ENCODE measurements at places on chromosomes 16 and 17.
A peak's percentile ranks its signal among the peaks of the same experiment; 100 is the strongest.

DNA sequence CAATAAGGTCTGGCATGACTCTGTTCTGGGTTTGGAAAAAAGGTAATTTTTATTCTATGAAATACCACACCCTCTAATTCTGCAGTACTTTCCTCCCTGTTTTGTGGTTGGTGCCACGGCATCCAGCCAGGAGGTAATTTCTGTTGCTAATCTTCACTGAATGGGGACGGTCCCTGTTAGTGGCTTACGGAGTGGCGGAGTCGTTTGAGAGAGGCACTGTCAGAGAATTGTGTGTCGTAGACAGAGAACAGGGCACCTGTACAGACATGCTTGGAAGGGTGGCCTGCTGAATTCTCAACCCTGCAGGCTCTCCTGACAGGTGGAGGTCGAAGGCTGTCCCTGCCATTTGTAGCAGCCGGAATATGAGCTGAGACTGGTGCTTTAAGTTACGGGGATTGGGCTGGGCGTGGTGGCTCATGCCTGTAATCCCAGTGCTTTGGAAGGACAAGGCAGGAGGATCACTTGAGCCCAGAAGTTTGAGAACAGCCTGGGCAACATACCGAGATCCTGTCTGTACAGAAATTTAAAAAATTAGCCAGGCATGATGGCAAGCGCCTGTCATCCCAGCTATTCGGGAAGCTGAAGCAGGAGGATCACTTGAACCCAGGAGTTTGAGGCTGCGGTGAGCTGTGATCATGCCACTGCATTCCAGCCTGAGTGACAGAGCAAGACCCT, 33.2 kb downstream of the EEF2K start:
- DNase-seq = no peak

DNA sequence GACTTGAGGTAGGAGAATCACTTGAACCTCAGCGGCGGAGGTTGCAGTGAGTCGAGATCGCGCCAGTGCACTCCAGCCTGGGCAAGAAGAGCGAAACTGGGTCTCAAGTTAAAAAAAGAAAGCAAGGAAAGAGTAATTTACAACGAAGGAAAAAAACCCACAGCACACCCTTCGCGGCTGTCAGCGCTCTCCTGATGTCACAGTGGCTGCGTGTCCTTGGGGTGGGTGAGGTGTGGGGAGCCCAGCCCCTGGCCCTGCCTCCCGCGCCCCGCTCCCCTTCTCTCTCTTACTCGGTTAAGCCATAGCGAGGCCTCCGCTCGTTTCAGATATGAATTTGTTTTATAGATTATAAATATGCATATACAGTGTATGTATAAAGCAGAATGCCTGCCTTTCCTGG, 740 bp upstream of the JPT2 start:
- no peak for DNase-seq

GRCh38 chr16:64150193-64150592, 971.7 kb downstream of the CDH11 start:
- no peak for DNase-seq

GRCh38 chr16:12482455-12483220, 321.0 kb downstream of the CPPED1 start:
- DNase-seq = no peak

DNA sequence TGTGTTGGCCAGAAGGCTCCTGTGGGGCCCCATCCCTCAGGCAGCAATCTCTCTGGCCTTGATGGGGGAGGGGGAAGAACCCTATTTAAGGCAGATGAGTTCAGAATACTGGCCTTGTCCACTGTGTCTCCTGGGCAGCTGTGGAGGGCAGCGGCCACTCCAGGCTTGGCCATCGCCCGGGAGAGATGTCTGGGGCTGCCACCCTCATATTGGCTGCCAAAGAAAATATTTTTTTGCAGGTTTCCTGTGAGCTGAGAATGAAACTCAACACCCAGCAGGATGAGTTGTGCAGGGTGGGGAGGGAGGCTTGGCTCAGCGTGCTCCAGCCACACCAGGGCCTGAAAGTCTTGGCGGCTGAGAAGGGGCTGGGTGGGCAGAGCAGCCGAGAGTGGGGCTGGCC, 14.4 kb upstream of the TIMP2 start:
- DNase-seq = no peak

DNA sequence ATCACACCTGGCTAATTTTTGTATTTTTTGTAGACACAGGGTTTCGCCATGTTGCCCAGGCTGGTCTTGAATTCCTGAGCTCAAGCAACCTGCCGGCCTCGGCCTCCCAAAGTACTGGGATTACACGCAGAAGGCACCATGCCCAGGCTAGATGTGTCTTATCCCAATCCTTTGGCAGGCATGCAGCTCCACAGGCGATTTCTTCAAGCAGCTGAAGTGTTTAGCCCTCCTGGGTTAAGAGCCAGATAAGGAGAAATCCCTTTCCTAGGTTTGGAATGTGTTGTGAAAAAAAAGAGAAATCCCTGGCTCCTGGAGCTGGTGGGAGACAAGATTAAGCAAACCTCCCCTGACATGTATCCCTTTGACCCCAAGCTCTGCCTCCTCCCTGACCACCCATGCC, 2.1 kb upstream of the NHERF1 start:
- DNase-seq = no peak

DNA sequence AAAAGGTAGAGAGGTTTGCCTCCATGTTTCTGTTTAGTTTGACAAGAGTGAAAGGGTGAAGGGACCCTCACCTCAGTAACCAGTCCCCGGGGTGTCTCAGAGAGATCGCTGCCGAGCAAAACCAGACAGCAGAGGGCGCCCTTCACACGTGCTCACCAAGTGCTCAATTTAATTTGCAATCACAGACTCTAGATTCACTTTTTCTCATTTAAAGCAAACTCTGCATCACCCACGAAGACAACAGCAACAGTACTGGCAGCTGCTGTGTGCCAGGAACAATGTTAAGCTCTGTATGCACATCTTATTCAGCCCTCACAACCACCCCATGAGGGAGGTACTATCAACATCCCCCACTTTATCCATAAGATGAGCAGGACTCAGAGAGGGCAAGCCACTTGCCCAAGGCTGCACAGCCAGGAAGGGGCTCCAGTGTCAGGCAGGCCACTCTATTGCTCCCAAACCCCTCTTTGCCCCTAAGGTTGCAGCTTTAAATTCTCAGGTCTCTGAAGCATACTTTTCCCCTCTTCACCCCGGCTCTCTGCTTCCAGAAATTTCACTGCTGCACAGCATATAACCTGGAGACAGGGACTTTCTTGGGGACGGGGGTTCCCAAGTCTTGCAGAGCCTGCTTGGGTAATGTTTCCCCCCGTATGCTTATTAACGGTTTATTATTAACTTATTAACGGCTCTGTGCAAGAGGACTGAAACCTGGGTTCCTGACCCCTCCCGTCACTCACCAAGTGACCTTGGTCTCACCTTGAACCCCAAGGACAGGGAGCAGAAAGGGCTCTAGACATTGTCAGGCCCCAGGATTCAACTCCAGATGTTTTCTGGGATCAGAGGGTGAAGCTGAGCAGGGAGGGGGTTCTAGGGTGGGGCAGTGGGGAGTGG, 70.9 kb downstream of the CNGB1 start:
- DNase-seq = peak; percentile 58

- no peak for DNase-seq
These were observed 24.8 kb downstream of the HS3ST3A1 start for GRCh38 chr17:13576661-13577526.

DNA sequence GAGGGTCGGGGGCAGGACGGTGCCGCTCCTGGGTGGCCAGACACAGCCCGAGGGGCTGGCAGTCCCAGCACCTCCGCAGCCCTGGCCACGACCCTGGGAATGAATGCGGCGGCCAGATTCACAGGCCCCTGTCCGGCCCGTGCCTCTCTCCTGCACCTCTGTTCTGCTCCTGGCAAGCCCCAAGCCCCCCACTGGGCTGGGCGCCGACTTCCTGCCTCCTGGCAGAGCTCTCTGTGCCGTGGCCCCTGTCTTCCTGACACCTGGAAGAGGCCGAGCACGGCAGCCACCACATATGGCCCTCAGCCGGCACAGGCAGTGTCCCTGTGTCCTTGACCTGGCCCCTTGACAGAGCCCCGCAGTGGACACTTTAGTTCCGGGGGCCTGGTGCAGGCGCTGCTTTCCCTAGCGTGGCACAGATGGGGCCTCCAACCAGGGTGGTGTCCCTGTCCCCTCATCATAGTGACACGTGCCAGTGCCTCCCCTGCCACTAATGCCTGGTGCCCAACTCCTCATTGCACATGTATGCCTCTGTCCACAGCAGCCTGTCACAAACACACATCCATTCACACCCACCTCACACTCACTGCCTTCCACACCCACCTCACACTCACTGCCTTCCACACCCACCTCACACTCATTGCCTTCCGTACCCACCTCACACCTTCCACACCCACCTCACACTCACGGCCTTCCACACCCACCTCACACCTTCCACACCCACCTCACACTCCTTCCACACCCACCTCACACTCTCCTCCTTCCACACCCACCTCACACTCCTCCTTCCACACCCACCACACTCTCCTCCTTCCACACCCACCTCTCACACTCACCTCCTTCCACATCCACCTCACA, 110.6 kb upstream of the PLCG2 start:
- DNase-seq = no peak

DNA sequence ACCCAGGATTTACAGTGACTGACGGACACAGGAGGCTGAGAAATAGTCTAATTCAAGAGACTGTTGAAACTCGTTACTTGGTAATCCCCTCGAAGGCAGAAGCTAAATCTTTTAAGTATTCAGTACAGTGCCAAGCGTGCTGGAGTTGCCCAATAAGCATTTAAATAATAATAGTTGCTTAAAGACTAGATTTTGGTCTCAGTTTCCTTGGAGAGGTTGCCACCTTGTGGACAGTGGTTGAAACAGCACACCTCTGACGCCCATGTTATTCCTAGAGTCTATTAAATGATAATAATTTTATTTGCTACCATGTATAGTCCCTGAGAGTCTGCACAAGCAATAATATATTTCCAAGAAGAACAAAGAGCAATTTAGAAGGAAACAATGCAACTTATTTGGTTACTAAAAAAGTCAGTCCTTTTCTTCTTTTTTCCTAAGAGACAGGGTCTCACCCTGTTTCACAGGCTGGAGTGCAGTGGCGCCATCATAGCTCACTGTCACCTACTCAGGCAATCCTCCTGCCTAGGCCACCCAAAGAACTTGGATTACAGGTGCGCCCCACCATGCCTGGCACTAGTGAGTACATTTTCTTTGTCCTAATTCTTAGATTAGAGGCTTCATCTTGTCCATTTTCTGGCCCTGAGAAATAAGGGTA, 138.0 kb upstream of the NUDT7 start:
- DNase-seq = no peak

- DNase-seq = no peak
These were observed 16.9 kb downstream of the GRB2 start for GRCh38 chr17:75388476-75389030.

DNA sequence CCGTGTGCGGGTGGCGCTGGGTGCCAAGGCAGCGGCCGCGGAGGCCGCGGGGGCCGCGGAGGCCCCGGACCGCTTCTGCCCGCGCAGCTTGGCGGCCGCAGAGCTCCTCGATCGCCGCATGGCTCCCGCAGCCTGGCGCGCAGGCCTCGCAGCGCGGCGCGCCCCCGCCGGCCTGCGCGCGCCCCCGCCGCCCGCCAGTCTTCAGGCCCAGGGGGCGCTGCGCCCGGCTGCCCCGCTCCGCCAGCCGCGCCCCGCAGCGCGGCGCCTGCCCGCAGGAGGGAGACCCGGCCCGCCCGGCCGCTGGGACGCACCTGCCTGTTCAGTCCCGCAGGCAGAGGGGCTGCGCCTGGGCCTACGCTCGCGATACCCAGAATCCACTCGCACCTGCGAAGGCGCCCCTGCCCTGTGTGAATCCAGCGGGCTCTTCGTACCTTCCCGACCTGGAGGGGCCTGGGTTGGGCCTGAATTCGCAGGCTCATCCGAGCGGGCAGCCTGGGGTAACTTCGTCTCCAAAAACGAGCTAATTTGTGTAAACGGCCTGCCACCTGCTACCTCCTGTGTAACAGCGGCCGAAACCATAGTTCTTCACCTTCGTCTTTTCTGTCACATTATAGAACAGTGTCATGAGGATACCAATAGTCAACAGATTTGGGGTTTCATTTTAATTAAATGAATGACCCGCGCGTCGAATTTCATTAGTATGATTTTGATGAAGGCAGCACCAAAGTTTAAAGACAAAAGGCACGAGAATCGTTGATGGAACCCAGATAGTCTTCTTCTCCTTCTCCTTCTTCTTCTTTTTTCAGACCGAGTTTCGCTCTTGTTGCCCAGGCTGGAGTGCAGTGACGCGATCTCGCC, at the start of gene CENPV:
Gene CENPV (minus strand): TSS at position 153 of the 858 bp plus-strand sequence. CDS start 33 bp downstream, at position 120.
- DNase-seq = peak; percentile 42

- DNase-seq = no peak
These were observed 11.3 kb downstream of the KLHDC4 start for GRCh38 chr16:87754535-87754934.

DNA sequence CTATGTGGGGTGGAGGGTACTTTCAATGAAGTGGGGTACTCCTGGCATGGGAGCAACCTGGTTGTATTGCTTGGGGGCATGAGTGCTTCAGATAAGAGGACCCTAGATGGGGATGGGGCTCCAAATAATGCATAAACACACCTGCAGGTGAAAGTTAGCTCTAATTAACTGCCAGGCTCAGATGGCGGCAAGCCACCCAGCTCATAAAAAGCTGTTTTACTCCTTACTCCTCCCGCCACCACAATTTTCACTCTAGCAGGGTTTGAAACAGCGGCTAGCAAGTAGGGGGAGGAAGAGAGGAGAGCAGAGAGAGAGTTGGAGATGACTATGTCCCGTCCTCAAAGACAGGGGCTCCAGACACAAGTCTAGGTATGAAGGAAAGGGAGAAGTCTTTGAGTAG, 117.7 kb upstream of the WSCD1 start:
- DNase-seq = no peak

DNA sequence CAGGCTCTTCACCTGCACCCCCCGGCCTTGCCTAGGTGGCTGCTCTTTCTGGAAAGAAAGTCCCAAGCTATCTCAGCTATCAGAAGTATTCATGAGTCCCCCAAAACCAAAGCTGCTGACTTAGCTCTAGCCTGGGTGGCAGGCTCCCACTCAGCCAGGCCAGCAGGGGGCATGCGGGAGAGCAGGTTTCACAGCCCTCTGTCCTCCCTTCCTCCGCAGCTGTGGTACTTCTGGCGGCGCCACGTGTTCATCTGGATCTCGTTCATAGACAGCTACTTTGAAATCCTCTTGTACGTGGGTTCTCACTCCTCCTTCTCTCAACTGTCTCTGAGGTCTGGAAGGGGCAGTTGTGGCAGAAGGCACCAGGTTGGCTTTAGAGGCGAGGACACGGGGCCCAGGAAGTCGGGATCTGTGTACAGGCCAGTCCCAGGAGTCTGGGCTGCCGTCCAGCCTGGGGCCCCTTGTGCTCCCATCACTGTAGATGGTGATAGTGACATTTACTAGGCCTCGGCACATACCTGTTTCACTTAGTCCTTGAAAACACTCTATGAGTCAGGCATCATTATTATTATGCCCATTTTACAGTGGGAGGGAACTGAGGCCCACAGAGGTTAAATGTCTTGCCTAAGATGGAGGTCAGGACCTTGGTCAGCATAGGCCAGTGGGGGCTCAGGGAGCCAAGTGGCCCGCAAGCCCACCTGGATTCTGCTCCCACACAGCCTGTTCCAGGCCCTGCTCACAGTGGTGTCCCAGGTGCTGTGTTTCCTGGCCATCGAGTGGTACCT, 12.9 kb downstream of the TRPV2 start:
- DNase-seq = no peak

GRCh38 chr17:82050152-82050760, 1.4 kb downstream of the RFNG start:
- DNase-seq = no peak

GRCh38 chr16:30166202-30166902, 17.1 kb upstream of the CORO1A start:
- no peak for DNase-seq

Measured in stimulated activated CD8-positive, alpha-beta memory T cell treated with anti-CD3 and anti-CD28 coated beads, Interleukin-2, amount 100 ng/mL, for 1 hour (primary cell).